ENCODE measurements at places on chromosomes 2 and 18.

DNA sequence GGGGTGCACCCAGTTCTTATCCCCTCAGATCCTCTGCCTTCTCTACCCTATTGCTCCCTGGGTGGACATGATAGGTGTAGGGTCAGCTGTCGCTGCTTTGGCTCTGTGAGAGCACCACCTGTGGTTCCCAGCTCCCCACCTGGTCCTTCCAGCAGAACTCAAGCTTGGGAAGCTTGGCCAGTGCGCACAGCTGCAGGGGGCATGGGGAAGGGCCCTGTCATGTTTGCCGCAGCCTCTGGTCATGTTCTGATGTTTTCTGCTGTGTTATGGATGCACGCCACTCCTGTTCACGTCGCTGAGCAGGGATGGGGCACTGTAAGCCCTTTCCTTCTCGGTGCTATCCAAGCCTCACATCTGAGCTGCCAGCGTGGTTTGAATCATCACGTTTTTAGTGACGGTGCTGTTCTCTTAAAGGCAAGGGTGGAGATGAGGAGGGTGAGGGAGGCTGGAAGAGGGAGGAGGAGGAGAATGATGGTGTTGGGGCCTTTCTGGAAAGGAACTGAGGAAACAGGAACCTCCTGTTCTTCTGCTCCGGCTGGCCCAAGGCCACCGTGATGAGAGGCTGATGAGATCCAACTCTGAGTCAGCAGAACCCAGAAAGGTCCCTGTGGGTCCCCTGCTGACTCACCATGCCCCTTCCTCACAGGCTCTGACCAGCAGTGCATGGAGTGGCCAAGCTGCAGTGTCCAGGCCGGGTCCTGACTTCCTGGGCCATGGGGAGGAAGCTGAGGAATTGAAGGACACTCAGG lies 78.0 kb downstream of the LIPG start:
- no peak for DNase-seq

DNA sequence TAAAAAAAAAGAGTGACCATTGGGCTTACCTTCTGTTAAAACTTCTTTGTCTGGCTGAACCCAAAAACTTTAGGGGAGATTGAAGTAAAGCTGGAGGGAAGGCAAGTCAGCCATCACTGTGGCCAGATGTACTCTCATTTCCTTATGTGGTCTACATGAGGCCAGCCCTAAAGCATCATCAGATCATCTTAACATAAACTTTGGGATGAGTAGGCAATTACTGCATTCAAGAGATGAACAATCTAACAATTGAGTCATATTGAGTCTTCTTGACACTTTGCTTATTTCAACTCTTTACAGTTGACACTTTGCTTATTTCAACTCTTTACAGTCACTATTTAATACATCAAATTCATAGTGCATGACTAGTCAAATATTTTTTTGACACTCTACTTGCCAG lies 155.6 kb downstream of the QPCT start:
- DNase-seq = no peak

DNA sequence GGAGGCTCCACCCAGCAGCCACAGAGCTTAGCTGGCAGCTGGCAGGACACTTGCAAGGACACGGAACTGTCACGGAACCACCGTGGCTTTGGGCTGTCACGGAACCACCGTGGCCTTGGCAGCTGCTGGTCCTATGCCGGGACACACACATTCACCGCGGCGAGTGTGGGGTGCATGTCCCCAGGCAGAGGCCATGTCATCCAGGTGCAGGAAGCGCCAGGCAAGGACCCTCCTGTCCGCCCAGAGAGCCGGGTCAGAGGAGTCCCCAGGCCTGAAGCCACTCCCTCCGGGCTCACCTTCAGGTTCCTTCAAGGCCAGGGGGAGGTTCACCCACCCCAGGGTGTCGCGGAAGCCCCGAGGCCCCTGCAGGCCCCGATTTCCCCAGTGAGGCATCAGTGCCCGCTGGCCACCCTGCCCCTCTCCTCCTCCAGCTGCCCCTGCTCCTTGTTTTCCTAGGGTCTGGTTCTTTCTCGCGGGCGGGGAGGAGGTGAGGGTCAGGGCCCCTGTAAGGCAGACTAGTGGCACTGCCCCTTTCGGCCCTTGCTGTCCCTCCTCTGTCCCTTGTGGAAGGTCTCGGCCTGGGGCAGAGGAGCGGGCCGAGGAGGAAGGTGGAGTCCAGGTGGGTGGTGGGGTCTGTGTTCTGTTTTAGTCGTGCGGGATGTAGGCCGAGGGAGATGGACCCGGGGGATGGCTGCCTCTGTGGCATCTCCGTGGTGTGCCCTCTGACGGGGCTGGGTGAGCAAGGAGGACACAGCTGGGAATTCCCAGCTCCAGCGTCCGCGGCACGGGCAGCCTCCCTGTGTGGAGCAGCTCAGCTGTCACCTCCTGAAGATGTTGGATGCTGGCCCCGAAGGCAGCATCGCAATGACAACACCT lies 60.6 kb downstream of the NFATC1 start:
- DNase-seq = no peak

DNA sequence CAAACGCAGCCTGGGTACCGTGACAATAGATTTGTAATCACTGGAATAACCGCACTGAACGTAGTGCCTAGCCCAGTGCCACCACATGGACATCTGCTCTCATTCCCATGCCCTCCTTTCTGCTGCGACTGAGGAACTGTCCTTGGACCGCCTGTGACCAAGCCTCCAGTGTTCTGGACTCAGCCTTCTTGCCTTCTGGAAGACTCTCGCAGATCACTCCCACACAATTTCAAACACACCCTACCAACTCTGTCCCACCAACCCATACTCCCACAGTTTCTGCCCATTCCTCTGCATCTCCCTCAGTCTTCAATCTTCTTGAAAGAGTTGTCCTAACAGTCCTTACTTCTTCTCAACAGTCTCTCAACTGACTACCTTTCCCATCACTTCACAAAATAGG lies 2.1 kb downstream of the RNF149 start:
- no peak for DNase-seq

DNA sequence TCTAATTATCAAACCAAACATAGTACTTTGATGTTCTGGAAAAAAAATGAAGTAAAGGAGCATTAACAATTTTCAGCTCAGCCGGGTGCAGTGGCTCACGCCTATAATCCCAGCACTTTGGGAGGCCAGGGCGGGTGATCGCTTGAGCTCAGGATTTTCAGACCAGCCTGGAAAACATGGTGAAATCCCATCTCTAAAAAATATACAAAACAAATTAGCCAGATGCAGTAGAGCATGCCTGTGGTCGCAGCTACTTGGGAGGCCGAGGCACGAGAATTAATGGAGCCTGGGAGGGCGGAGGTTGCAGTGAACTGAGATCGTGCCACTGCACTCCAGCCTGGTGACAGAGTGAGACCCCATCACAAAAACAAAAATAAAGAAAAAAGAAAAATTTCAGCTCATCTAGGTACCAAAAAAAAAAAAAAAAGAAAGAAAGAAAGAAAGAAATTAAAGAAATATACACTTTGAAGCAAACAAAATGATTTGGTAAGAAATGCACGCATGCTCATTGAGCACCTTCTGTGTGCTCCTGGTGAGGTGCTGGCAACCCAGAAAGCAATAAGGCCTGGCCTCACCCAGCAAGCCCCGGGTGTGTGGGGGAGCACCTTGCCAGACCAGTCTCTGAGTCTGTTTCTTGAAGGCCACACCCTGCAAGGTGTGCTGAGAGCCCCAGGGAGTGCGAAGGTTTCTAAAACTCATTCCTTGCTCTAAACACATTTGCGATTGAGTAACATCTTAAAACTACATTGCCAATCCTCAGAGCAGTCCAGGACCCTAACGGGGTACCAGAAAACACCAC lies 133.5 kb downstream of the TFCP2L1 start:
- DNase-seq = no peak
